Uterine smooth muscle cell (primary cell): ENCODE measurements at places on chromosomes 11 and 22. TPM values are rescaled to one million over a fixed set of nuclear protein-coding genes. Genes with fewer than 3 reads are reported as not detected.

TEX12 gene
- total RNA-seq: 0.11 and 0.25 TPM in 2 replicates

BBOX1 gene
- total RNA-seq: under 0.01 TPM in 1 of 2 replicates, not detected in the other

BSX gene
- not detected in 2 replicates for total RNA-seq

NPAS4 gene
- total RNA-seq: not detected in 2 replicates

TSSK2 gene
- not detected in 2 replicates for total RNA-seq

RBMXL2 gene
- total RNA-seq: 0.11 and 0.25 TPM in 2 replicates

THAP12 gene
- total RNA-seq: 58.5 and 69.2 TPM in 2 replicates

MYRF gene
- 0.25 and 0.55 TPM in 2 replicates for total RNA-seq

SHISA8 gene
- not detected in 2 replicates for total RNA-seq

CRYBB2 gene
- not detected in 2 replicates for total RNA-seq

POLA2 gene
- 5.9 and 23.0 TPM in 2 replicates for total RNA-seq

AMPD3 gene
- 7.0 and 7.2 TPM in 2 replicates for total RNA-seq

LMO1 gene
- not detected in 2 replicates for total RNA-seq

SCGB2A2 gene
- total RNA-seq: not detected in 2 replicates

RTN3 gene
- 51.1 and 69.6 TPM in 2 replicates for total RNA-seq

TYMP gene
- total RNA-seq: 5.1 and 12.5 TPM in 2 replicates

PHOX2A gene
- not detected in 2 replicates for total RNA-seq

NTM gene
- 48.8 and 82.5 TPM in 2 replicates for total RNA-seq

OR8G5 gene
- not detected in 2 replicates for total RNA-seq

MISFA gene
- 1.3 and 1.5 TPM in 2 replicates for total RNA-seq

ZNF214 gene
- total RNA-seq: 5.6 and 7.0 TPM in 2 replicates

DEFB131B gene
- not detected in 2 replicates for total RNA-seq

OR52I1 gene
- not detected in 2 replicates for total RNA-seq

HEPN1 gene
- not detected in 2 replicates for total RNA-seq

OR2AG1 gene
- not detected in 2 replicates for total RNA-seq

DGAT2 gene
- total RNA-seq: 1.3 and 2.1 TPM in 2 replicates

TSPAN18 gene
- 0.12 TPM in 1 of 2 replicates, not detected in the other for total RNA-seq

SCO2 gene
- 2.7 and 4.5 TPM in 2 replicates for total RNA-seq

MMP3 gene
- total RNA-seq: 54.4 and 65.3 TPM in 2 replicates

IL10RA gene
- 0.50 and 0.66 TPM in 2 replicates for total RNA-seq

CCDC73 gene
- total RNA-seq: under 0.01 TPM in 1 of 2 replicates, not detected in the other

NRXN2 gene
- total RNA-seq: 0.55 and 1.5 TPM in 2 replicates

OR10G4 gene
- not detected in 2 replicates for total RNA-seq
